ENCODE measurements at places on chromosomes 4 and X. TPM values are rescaled to one million over a fixed set of nuclear protein-coding genes. Genes with fewer than 3 reads are reported as not detected.

GRCh38 chr4:22574880-22575279, 59.0 kb upstream of the ADGRA3 start:
- DNase-seq: no peak

- DNase-seq: no peak
These were observed at the start of gene ITGB1BP2 for GRCh38 chrX:71301195-71301924. Gene ITGB1BP2, plus strand, starts transcription at chrX:71301750. Its CDS starts 57 bp downstream, at chrX:71301807.

DNA sequence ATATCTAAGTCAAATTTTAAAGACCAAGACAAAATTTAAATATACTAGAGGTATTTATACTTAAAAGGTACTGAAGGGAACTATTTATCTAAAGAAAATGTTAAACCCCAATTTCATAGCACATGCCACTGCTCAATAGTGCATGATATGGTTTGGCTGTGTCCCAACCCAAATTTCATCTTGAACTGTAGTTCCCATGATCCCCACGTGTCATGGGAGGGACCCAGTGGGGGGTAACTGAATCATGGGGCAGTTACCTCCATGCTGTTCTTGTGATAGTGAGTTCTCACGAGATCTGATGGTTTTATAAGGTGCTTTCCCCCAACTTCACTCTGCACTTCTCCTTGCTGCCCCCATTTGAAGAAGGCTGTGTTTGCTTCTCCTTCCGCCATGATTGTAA, 32.3 kb downstream of the MAML3 start:
- no peak for DNase-seq

RNF128 gene
- not detected for total RNA-seq

HSD17B13 gene
- total RNA-seq: not detected

SPIN4 gene
- total RNA-seq: 8.0 TPM

PDK3 gene
- total RNA-seq: 13.8 TPM

GRCh38 chr4:26632916-26633315, 49.0 kb downstream of the TBC1D19 start:
- DNase-seq: no peak

POF1B gene
- 14.4 TPM for total RNA-seq
